Kidney epithelial cell (primary cell): ENCODE measurements at places on chromosomes 5 and 9.

GRCh38 chr9:112586599-112587155, 100.0 kb downstream of the KIAA1958 start:
- no peak for DNase-seq

GRCh38 chr9:108584860-108585259, 270.9 kb downstream of the ACTL7B start:
- DNase-seq, result no peak

GRCh38 chr5:96509316-96509715, 76.3 kb upstream of the PCSK1 start:
- no peak for DNase-seq

- DNase-seq, result no peak
Observed at GRCh38 chr5:2903451-2904395, 152.2 kb upstream of the IRX2 start.

DNA sequence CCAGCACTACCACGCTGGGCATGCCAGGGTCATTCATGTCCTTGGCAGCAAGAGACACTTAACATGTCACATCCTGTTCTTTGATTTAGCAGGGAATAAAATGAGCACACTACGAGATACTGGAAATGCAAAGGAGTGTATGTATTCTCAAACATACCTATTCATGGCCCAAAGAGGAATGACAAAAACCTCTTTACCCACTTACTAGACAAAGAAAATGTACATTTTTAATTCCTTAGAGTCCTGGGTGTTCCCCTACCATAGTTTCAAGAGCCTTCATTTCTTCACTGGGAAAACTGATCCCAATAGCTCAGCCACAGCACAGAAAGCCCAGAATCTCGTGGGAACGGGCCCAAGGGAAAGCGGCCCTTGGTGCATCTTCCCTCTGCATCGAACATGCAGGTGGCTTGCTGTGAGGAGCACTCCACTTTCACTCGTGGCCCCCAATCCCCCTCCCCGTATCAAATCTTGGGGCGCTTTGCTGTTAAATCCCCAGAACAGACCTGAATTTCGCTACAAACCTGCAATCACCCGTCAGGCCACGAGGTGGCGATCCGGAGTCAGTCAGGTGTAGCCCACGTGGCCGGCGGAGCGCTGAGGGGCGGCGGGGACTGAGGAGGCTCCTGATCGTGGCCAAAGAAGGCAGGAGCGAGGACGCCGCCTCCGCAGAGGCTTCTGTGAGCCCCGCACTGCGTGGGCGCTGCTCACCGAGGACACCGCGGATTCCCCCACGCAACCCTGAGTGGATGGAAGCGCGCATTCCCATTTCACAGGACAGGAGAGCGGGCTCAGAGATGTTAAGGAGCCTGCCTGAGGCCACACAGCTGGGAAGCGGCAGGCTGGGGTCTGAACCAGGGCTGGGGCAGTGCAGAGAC, 91.4 kb downstream of the LMX1B start:
- no peak for DNase-seq

DNA sequence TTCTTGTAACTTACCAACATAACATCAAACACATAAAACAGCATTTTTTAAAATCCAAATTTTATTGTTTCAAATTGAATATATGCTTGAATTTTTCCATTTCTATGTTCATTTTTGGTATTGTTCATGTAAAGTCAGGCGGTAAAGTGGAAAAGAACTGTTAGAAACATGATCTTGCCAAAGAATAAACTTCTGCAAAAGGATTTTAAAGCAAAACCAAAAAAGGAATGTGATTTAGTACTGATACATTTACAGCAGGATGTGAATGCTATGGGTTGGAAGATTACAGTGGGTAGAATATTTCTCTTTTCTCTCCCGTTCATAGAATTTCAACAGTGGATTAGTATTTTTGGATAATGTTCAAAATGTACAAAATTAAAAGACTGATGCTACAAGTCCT, 277.2 kb upstream of the MPDZ start:
- DNase-seq, result no peak

- no peak for DNase-seq
Observed at GRCh38 chr9:121676926-121677325, 25.5 kb downstream of the DAB2IP start.

GRCh38 chr5:151954255-151954654, 29.6 kb upstream of the GLRA1 start:
- DNase-seq, result no peak

DNA sequence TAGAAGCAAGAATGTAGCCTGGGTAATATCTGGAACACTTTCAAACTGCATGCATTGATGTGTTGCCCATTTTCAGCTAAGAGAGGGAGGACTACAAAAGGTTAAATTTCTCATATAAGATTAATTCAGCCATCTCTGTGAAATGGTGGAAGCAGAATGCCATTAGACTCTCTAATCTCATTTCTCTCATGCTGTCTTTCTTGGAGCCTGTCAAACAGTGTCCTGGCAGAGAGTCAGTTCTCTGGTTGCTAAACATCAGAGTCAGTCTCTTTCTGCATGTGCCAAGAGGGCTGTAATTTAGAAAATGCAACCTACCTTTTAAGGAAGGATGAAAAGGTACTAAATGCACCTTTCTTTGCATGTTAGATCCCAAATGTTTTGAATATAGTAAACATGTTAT, 910 bp upstream of the GARNL3 start:
- no peak for DNase-seq

DNA sequence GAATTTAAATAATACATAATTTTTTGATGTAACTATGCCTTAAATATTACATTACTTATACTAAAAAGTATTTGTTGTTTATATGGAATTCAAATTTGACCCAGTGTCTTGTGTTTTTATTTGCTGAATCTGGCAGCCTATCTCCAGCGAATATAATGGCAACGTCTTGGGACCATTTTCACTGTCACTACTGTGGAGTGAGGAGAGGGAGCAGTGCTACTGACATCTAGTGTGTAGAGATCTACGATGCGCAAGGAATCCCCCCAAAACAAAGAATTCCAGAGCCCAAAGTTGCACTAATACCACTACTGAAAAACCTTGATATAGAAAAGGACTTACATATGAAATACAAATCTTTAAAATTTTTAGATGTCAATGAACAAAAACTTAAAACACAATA, 314.4 kb downstream of the DRD1 start:
- DNase-seq, result no peak

DNA sequence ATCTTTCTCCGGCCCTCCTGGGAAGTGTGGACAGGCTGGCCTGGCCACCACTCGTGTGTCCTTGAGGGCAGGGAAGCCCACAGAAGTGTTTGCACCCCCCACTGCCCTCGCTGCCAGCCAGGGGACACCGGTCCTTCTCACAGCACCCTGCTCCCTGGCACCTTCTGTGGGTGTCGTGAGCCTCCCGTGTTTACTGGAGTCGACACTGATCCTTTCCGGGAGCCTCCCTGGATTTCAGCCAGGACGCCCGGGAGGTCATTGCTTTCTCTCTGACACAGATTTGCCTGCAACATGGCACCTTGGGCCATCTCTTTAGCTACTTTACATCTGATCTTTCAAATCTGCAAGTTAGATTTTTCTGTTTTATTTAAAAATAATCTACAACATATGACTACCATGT, 120.4 kb upstream of the CACNA1B start:
- no peak for DNase-seq

DNA sequence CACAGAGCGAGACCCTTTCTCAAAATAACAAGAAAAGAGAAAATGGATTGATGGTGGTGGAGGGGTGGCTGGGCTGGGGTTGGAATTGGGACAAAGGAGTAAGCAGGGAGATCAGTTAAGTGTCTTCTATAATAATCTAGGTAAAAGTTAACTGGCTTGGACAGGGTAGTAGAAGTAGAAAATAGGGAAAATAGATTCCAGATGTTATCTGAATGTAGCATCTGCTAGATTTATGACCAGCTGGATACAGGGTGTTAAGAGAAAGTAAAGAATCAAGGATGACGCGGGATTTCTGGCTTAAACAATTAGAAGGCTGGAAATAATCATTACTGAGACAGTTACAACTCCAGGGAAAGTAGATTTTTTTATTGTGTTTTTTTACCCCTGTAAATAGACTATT, 13.0 kb downstream of the PPP6C start:
- no peak for DNase-seq

DNA sequence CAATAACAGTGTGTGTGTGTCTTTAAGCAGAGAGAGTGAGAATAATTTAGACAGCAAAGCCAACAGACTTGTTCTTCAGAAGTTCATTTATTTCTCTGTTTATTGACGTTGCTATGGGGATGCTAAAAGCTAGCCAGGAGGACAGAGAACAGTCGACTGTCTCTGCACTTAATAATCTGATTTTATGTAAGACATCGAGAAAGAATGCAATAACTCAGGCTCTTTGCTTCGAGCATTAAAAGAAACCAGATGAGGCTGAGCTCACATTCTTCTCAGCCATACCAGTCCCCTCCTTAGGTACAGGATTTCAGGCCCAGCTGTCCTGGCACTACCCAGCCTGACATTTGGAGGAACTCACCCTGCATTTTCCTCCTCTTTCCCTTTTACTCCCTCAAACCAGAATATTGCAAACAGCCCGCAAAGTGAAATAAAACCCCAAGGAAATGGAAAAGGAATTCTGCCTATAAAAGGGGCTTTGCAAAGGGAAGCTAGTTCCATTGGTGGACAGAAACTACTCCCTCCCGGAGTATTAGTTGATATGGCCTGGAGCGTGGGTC, 44.5 kb upstream of the DPYSL3 start:
- DNase-seq, result no peak

DNA sequence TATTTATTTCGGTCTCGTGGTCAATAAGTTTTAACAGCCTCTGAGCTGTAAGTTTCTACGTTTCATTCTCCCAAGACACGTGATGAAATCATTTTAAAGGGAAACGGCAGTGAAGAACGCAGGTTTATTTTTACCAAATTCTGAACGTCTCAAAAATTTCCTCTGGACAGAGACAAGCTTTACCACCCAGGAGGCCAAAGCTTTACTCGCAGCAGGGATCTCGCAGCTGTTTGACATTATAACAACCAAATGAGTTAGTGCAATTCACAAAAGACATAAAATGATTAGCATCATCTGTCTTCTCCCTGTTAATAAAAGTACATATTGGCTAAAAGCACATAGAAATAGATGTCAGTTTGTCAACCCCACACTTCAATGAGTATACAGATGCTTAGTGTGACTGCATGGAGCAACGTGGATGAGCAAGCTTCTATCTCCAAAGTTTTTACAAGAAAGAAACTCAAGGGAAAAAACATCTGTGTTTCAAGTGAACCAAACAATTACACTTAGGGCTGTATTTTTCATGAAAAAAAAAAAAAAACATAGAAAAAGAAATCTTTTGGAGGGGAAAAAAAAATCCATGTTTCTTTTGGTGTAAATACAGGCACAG, 2.5 kb downstream of the SEMA5A start:
- no peak for DNase-seq

GRCh38 chr9:137000177-137000930, 4.0 kb upstream of the CLIC3 start:
- no peak for DNase-seq

- DNase-seq, result no peak
Observed at GRCh38 chr9:134395002-134395517, 68.8 kb downstream of the RXRA start.

DNA sequence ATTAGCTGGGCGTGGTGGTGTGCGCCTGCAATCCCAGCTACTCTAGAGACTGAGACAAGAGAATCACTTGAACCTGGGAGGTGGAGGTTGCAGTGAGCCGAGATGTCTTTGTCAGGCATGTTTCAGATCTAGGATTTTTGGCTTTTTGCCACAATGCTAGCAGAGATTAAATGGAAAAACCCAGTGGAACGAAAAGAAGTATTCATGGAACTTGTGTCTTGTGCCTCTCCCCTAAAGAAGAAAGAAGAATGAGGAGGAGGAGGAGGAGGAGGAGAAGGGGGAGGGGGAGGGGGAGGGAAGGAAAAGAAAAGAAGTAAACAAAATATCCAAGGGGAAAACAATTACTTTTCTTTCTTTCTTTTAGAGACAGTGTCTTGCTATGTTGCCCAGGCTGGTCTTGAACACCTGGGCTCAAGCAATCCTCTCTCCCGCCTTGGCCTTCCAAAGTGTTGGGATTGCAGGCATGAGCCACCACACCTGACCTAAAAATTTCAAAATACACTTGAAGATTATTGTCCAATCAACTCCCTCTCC, 106.0 kb downstream of the ARRDC3 start:
- no peak for DNase-seq

- no peak for DNase-seq
Observed at GRCh38 chr9:85940275-85940831, 593 bp upstream of the NAA35 start.

- no peak for DNase-seq
Observed at GRCh38 chr5:75319638-75320037, 17.4 kb upstream of the HMGCR start.

DNA sequence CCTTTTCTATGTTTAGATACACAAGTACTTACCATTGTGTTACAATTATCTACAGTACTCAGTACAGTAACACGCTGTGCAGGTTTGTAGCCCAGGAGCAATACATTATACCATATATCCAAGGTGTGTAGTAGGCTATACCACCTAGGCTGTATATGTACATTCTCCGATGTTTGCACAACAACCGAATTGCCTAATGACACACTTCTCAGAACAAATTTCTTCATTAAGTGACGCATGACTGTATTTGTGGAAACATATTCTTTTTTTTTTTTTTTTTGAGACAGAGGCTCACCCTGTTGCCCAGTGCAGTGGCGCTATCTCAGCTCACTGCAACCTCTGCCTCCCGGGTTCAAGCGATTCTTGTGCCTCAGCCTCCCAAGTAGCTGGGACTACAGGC, 4.0 kb upstream of the RAD23B start:
- DNase-seq, result no peak

DNA sequence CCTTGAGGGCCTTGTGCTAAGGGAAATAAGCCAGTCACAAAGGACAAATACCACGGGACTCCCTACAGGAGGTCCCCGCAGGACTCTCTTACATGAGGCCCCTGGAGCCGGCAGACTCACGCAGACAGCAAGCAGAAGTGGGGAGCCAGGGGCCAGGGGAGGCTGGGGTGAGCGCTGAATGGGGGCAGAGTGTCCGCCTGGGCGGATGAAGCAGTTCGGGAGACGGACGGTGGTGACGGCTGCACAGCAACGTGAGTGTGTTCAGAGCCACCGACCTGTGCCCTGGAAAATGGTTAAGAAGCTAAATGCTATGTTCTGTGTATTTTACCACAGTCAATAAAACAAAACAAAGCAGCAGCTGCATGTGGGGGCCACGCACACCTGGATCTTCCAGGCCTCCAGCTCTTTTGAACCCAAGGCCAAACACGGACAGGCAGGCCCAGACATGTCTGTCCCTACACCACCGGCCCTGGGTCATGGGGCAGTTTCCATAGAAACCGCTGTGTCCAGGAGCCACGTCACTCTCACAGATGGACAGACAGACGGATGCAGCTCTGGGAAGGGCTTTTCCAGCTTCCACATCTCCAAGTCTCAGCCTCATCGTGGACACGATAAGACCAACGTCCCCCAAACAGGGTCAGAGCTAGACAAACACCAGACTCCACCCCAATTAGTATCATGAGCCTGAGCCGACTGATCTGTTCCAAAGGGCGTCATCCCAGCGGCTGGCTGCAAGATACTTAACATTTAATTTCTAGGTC, 103.9 kb downstream of the VAV2 start:
- DNase-seq, result no peak

- DNase-seq, result no peak
Observed at GRCh38 chr9:81724242-81724889, 35.0 kb upstream of the TLE1 start.

GRCh38 chr9:31745886-31746285, 638.6 kb upstream of the ACO1 start:
- DNase-seq, result no peak
